AG04450 (cell line): ENCODE measurements at places on chromosomes 5 and 9.

- no peak for DNase-seq
Measured at GRCh38 chr5:127851964-127852363, 148.8 kb downstream of the CCDC192 start.

DNA sequence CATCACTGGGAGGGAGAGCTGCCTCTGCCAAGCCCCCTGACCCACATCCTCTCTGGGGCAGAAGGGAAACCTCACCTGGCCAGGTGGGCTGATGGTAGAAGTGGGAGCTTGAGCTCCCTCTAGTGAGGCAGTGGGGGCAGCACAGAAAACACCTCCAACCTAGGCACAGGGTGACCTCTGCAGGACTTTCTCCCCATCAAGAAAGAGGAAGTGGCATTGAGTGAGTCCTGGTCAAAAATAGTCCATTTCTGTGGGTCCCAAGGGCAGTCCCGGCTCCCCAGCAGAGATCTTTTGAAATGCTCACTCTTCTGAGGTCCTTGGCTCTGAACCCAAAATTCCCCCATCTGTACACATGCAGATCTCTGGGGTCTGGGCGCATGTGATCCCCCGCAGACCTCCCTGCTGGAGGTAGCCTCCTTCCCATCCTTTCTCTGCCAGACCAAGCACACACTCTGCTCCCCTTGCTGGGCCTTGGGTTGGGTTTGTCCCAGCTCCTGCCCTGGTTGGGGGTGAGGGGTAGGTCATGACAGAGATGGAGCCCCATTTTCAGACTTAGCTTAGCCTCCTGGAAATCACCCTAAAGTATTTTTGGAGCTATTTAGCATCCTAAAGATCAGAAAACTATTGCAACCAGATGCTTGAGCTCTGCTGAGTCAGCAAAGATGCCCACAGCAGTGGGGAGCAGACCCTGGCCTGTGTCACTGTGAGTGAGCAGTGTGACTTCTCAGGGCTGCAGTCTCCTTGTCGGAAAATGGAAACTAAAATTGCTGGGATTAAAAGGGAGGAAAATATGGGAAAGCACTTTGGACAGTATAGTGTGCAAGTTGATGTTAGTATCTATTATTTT, 41.6 kb upstream of the LCP2 start:
- DNase-seq, result no peak

GRCh38 chr5:141753143-141753970, 71.3 kb upstream of the ARAP3 start:
- DNase-seq, result no peak

DNA sequence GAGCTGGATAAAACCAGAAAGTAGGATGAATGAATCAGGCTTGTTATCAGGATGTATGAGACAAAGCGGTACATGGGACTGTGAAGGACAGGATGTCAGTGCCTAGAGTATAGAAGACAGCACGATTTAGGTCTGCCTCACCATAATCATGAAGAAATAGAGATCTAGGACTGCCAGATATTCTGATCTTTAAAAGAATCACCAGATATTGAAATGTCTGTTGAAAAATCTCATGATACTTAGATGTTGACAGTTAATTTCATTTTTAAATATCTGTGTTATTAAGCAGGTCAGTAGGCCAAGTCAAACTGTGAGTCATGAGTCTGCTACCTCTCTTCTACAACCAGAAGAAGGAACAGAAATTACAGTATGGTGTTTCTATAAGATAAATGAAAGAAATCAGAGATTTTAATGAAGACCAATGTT, 65.0 kb downstream of the ST8SIA4 start:
- no peak for DNase-seq

DNA sequence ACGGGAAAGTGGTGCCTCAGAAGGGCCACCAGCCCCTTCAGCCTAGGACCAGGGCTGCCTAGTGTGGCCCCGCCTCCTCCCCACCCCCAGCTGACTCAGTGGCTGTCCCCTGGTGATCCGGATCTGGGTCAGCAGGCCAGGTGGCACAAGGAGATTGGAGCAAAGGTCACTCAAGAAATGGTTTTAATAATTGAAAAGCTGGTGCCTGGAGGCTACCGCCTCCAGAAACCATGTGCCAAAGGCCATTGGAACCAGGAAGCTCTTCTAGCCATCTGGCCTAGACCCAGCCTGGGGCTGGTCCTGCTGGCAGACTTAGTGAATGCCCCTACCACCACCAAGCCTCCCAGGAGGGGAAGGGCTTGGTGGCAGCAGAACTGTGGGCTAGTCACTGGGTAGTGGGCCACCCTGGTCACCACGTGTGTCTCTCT, 1.5 kb downstream of the ST6GALNAC4 start:
- no peak for DNase-seq

- DNase-seq, result no peak
Measured at GRCh38 chr5:72369301-72369700, 49.1 kb downstream of the PTCD2 start.

DNA sequence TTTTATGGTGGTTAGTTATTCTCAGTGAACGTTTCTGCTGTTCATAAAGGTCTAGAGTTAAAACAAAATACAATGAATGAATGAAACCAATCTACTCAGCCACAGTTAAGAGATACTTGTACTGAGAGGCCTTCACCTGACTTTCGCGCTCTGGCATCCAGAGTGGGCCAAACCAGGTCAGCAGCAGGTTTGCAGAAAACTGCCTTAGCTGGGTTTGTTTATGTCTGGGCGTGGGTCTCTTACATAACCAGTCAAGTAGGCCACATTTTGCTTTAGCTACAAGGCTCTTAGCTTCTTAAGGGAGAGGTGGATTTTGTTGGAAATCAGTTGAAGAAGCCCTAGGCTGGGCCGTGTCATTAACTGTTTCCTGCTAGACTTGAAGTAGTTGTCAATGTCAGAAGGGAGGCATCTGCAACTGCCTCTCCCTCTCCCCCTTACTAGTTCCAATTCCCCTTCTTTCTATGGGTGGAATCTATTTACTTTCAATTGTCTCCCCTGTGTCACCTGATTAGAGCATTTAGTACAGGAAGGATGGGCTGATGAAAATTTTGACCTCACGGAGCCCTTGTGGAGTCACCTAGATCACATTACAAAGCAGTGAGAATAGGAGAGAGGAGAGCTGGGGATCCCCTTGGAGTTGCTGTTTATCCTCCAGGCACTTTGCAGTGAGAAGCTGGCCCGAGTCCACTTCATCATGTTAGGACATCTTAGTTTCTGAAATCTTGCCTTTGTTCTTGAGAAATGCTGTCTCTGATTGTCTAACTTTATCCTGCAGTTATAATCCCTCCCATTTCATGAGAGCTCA, 200.5 kb downstream of the ARHGEF28 start:
- DNase-seq, result peak; percentile 60

DNA sequence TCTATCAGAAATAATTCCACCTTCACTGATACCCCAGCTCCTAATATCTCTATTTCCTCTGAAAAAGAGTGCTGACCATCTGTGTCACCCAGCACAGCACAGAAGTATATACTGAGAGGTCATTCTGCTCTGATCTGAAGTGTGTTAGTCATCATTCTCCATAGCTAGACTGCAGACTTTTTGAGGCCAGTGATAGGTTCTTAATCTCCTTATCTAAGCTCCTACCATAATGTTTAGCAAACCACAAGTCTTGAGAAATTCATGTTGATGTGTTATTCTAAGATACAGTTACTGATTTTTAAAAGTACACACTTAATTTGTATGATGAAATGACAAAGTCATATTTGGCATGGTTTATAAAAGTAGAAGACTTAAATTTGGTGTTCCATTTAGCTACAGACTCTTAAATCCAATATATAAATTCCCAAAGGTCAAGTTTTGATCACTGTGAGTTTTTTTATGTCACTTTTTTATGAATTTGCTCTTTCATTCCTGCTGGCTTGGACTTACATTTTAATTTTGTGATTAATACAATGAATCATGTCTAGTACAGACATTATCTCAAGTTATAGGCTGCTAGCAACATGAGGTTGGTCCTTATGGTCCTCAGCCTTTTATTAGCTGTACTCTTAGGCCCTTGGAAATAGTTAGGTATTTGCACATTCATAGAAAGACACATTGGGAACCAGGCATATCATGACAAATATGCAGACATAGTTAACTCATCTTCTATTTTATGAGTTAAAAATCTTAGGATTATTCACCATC, 380.8 kb downstream of the EBF1 start:
- no peak for DNase-seq

DNA sequence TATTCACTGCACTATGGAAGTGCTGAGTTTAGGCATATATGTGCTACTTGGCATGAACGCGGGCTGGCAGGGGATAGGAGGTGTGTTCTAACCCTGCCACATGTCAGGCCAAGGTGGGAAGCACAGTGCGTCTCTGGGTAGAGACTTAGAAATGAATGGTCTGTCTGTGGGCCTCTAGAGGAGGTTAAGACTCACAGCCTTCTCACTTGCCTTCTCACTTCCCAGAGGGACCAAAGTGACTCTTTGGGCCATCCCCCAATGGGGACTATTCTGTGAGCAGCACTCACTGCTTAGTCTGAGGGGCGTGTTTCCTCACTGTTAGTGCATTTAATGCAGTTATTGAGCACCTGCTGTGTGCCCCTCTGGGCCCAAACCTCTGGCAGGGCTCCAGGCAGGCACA, 2.4 kb upstream of the PITX1 start:
- no peak for DNase-seq

- DNase-seq, result no peak
Measured at GRCh38 chr9:520302-520701, 305.6 kb downstream of the DOCK8 start.

DNA sequence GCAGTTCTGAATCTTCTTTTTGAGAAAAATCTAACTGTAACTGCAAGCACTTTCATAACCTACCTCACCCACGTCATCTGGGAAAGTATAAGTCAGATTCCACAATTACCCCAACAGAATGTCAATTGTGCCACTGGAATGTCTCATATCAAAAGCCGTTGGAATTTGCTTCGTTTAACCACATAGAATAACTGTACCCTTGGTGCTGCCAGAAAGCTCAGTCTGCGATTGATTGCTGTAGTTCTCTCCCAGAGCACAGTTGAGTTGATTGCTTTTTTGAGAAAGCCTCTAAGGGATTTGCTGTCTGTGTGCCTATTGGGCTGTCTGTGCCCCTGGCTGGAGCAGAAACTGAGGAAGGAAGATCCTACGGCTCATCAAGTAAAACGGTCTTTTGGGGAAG, 583.6 kb downstream of the TMEM38B start:
- no peak for DNase-seq

GRCh38 chr9:99591770-99592169, 229.9 kb upstream of the NR4A3 start:
- no peak for DNase-seq

GRCh38 chr5:96742538-96742937, 65.2 kb downstream of the ERAP1 start:
- DNase-seq, result no peak
